ENCODE measurements at places on chromosomes 5 and 9. TPM values are rescaled to one million over a fixed set of nuclear protein-coding genes. Genes with fewer than 3 reads are reported as not detected.

DNA sequence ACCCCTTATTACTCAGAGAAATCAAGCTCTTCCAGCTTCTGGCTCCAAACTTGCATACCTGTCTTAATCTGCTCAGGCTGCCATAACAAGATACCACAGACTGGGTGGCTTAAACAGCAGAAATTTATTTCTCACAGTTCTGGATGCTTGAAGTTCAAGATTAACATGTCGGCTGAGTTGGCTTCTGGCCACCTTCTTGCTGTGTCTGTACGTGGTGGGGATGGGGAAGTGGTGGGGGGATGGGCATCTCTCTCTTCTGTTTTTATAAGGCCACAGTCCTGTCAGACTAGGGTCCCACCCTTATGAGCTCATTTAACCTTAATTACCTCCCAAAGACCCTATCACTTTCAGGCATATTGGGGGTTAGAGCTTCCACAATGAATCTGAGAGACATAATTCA, 140.5 kb downstream of the SV2C start:
- no peaks in the 10 kb centered on the region for H3K4me1 ChIP-seq
- H3K4me3 ChIP-seq: no peak overlapping the region
- no peaks in the 10 kb centered on the region for H3K36me3 ChIP-seq
- no peaks in the 10 kb centered on the region for H3K27me3 ChIP-seq
- DNase-seq: no peak

DNA sequence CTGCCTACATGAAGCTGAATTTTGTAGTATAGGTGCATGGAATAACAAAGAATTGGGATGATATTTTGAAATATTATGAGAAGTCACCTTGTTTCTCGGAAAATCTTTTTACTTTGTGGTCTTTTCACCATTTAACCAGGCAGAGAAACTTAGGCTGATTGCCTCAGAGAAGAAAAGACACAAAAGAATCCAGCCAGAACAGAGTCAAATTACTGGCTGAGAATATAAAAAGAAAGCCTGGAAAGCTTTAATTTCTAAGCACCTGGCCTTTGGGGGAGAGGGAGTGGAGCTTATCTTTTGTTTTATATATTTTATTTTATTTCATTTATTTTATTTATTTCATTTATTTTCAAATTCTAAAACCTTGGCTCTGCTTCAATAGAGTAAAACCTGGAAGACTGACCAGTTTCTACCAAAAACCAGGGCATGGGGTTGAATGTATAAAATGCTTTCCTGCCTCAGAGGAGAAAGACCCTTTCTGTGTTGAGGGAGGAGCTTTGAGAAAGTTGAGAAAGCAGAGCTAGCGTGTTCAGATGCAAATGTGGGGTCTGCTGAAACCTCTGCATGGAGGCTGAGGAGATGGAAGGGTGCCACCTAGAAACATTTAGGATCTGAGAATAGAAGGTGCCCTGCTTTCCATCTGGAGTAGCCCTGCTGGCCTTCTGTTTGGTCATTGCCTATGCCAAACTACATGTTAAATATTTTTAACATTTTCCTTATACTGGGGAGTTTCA, 81.6 kb downstream of the NREP start:
- no peak overlapping the region for H3K27ac ChIP-seq
- H3K4me3 ChIP-seq: no peak overlapping the region
- no peaks in the 10 kb centered on the region for H3K27me3 ChIP-seq
- no peaks in the 10 kb centered on the region for H3K36me3 ChIP-seq

Gene SEMA6A
- total RNA-seq: 6.5 TPM

DNA sequence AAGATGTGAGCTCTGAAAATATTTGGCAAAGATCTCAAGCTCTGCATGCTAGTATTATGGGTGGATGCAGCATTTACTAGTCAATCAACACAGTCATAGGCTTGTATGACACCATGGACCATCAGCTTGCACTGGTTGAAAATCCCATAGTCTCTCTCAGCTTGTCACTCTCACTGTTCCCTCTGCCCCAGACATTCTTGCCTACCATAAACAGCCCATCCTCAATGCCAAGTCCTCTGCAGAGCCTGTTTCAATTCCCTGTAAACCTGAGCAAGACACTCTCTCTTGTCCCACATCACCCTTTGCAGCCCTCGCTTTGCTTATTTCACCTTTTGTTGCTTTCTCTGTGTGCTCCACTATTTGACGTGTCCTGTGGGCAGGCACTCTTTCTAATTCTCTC, 264.6 kb downstream of the ICE1 start:
- peaks cover 26% of the 10 kb centered on the region for H3K4me1 ChIP-seq
- no peak for DNase-seq
- no peak overlapping the region for H3K4me3 ChIP-seq
- no peaks in the 10 kb centered on the region for H3K36me3 ChIP-seq

DNA sequence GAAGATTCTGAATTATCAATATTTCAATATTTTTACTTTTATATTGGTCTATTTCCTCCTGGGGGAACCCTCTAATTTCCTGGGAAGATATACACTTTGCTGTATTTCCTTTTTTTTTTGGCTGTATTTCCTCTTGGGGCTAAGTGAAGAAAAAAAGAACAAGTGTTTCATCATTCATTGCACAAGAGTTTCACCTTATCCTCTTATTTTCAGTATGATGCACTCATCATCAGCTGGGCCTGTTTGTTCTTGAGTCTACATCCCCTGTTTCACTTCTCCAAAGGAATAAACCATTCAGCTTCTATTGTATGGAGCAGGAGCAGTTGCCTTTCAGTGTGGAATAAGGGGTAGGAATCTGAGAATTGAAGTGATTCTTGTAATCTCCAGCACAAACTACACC, 210.8 kb downstream of the FAM170A start:
- H3K36me3 ChIP-seq: no peaks in the 10 kb centered on the region
- no peak overlapping the region for H3K4me3 ChIP-seq
- no peaks in the 10 kb centered on the region for H3K27me3 ChIP-seq
- H3K27ac ChIP-seq: no peak overlapping the region

DNA sequence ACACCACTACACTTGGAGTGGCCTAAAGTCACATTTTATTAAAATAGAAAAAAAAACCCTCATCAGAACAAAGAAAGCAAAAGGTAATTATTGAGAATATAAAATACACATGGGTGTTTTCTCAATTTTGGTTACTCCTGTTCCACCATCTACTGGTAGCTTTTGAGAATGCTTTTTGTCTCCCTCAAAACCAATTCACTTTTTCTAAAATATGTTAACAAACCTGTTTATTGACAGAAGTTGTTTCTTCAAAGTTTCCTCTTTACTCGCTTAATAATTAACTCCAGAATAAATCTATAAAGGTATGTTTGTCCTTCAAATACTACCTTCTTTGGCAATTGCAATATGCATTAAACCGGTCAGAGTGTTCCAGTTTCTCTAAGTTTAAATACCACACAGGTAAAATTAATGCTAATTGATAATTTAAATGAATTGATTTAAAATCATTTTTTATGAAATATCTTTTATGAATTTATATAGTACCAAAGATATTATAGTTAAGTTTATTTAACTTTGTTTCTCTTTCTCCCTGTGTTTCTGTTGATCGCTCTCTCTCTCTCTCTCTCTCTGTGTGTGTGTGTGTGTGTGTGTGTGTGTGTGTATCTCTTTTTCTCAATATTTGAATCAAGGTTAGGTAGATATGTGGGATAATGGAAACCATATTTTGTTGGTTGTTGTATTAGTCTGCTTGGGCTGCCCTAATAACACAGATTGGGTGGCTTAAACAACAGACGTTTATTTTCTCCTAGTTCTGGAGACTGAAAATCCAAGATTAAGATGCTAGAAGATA, 487.4 kb downstream of the PRDM9 start:
- H3K4me3 ChIP-seq: no peak overlapping the region
- no peaks in the 10 kb centered on the region for H3K27me3 ChIP-seq
- no peak overlapping the region for H3K27ac ChIP-seq
- DNase-seq: no peak
- H3K4me1 ChIP-seq: no peaks in the 10 kb centered on the region
- no peaks in the 10 kb centered on the region for H3K36me3 ChIP-seq

DNA sequence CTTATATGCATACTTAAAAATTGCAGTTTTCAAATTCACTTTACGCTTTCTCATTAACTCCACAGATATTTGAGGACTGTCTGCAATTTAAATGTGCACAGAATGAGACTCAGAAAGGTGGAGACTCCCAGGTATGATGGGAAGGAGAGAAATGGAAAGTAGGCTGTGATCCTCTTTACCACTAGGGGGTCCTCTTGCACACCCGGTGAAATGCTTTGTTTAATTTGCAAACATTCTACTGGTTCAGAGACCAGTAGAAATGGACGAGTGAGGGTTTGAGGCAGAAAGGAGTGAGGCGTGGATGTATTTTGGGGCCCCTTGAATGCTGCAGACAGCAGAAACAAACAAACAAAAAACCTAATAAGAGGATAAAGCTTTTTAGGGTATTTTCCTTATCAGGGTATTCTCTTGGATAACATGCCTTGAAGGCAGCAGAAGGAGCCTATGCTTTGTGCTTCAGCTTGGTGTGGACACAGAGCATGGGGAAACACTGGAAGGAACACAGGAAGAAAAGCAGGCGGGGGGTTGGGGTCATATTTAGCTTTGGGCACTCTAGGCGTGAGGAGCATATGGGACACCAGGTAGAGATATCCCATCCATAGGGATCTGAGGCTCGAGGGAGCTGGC, 410.1 kb downstream of the DMRT2 start:
- no peak for DNase-seq
- H3K4me3 ChIP-seq: no peak overlapping the region
- no peaks in the 10 kb centered on the region for H3K4me1 ChIP-seq
- H3K27me3 ChIP-seq: no peaks in the 10 kb centered on the region
- H3K36me3 ChIP-seq: no peaks in the 10 kb centered on the region

Gene MYMK
- not detected for total RNA-seq

- no peak for DNase-seq
- H3K27me3 ChIP-seq: no peaks in the 10 kb centered on the region
- H3K36me3 ChIP-seq: peaks cover 6% of the 10 kb centered on the region
- peaks cover 5% of the 10 kb centered on the region for H3K4me1 ChIP-seq
- H3K27ac ChIP-seq: peak overlapping the region; percentile 96
These were observed 992 bp downstream of the SETD9 start for GRCh38 chr5:56910210-56910965.

GRCh38 chr9:78441396-78441795, 144.5 kb downstream of the PSAT1 start:
- no peak overlapping the region for H3K27ac ChIP-seq
- no peak overlapping the region for H3K4me3 ChIP-seq
- DNase-seq: no peak

Gene LCN9
- total RNA-seq: not detected

Data from gastrocnemius medialis (tissue), 4 donors.